ENCODE measurements at places on chromosomes 13 and 19.
A peak's percentile ranks its signal among the peaks of the same experiment; 100 is the strongest.

- no peak for DNase-seq
These were observed 21.7 kb upstream of the CACTIN start for GRCh38 chr19:3648037-3648905.

DNA sequence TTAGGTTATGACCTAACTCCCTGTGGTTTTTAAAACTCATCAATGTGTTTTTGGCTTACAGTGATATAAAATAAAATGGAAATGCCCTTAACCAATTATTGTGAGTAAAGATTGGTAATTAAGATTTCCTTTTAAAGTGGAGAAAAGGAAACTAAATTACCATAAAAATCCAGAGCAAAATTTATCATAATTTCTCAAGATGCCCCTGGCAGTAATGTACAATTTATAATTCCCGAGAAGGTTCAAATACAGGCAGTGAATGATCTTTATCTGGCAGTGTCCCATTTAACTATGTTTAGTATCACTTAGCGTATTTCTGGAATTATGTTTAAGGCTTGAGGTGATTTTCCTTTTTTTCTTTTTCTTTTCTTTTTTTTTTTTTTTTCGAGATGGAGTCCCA, 61.5 kb downstream of the ESD start:
- no peak for DNase-seq

DNA sequence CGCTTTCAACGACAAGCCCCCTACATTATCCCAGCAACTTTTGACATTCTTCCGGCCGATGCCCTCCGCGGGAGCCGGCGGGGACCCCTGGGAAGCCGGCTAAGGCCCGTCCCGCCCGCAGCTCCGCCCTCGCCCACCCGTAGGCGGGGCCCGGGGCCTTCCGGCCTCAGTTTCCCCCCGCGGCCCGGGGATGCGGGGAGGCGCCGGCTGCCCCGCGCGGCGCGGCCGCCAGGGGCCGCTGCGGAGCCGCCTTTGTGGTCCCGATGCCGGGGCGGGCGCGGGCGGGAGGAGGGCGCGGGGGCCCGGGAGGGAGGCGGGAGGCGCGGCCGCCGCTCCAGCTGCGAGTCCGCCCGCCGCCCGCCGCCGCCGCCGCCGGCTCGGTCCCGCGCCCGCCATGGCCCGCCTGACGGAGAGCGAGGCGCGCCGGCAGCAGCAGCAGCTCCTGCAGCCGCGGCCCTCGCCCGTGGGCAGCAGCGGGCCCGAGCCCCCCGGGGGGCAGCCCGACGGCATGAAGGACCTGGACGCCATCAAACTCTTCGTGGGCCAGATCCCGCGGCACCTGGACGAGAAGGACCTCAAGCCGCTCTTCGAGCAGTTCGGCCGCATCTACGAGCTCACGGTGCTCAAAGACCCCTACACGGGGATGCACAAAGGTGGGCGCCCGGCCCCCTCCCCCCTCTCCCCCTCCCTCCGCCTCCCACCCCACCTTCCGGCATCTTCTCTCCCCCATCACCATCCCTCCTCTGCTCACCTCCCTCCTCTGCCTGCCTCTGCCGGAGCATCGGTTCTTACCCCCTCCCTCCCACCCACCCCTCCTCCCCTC, at the start of gene CELF5:
Gene CELF5 (plus strand): TSS at position 316 of the 823 bp plus-strand sequence. CDS start 79 bp downstream, at position 395.
- DNase-seq: peak; percentile 26

DNA sequence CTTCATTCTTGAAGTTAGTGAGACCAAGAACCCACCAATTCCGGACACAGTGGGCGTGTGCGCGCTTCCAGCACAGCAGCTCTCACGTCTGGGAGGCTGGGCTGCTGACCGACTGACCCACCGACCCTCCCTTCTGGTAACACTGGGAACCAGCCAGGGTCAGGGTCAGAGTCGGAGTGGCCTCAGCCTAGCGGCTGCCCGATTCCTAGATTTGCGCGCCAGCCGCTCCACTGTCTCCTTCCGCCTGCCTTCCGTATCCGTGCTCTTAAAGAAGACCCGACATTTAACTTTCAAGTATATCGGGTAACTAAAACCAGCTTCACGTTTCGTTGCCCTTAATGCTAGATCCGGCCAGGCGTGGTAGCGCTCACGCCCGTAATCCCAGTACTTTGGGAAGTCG, 41.1 kb downstream of the SERP2 start:
- DNase-seq: no peak

GRCh38 chr19:5392486-5392885, 51.9 kb upstream of the PTPRS start:
- DNase-seq: no peak

- no peak for DNase-seq
These were observed 12.0 kb upstream of the ZNF274 start for GRCh38 chr19:58170860-58171259.

DNA sequence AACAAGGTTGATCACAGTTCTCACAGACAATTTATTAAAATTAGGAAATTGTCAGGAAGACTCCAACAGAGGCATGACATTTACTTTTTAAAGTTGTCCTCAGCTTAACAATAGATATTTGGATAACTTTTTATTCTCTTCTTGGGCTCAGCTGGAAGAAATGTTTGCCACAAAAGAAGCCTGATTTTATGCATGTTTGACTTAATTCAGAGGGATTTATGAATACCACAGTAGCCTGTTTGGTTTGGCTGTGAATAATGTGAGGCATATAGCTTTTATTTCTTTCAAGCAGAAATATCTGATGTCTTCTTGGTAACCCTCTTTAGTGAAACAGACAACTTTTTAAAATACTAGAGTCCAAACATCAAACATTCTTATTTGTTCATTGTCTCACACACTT, 1464.5 kb upstream of the SLC10A2 start:
- no peak for DNase-seq

GRCh38 chr19:17125062-17125727, 49.6 kb downstream of the MYO9B start:
- peak; percentile 18 for DNase-seq

DNA sequence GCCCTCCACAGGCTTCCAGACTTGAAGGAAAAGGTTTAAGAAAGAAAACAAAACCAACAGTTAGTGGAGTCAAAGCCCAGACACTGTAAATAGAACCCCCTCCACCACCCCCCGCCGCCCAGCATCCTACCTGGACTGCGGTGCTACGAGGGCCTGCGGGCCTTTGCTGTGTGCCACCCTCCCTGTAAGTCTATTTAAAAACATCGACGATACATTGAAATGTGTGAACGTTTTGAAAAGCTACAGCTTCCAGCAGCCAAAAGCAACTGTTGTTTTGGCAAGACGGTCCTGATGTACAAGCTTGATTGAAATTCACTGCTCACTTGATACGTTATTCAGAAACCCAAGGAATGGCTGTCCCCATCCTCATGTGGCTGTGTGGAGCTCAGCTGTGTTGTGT, 6.3 kb upstream of the GARIN5A start:
- DNase-seq: no peak

GRCh38 chr19:37936166-37936565, 29.2 kb downstream of the SIPA1L3 start:
- no peak for DNase-seq

- no peak for DNase-seq
These were observed 58.8 kb downstream of the ING1 start for GRCh38 chr13:110772091-110772984.

DNA sequence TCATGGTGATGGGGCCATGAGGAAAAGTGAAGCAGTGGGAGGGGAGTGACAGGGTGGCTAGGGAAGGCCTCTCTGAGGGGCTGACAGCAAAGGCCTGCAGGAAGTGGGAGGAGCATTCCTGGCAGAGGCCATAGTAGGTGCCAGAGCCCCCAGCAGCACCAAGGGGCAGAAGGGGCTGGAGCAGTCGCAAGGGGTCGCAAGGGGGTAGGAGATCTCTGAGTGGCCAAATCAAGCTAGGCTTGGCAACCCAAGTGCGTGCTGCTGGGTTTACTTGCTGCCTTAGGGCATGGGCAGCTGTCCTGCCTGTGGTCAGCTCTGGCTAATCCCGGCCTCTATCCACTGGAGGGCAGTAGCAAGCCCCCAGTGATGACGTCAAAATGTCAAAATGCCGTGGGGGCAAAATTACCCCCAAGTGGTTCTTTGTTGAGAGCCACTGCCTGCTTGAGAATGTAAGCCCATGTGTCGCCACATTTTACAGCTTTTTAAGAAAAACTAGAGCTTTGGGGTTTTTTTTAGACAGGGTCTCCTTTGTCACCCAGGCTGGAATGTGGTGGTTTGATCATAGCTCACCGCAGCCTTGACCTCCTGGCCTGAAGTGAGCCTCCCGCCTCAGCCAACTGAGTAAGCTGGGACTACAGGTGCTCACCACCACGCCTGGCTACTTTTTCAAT, 11.8 kb downstream of the CCDC97 start:
- no peak for DNase-seq

- DNase-seq: no peak
These were observed 621.0 kb downstream of the EFNB2 start for GRCh38 chr13:105914291-105915036.

GRCh38 chr19:19151418-19151817, 13.1 kb upstream of the TMEM161A start:
- no peak for DNase-seq

DNA sequence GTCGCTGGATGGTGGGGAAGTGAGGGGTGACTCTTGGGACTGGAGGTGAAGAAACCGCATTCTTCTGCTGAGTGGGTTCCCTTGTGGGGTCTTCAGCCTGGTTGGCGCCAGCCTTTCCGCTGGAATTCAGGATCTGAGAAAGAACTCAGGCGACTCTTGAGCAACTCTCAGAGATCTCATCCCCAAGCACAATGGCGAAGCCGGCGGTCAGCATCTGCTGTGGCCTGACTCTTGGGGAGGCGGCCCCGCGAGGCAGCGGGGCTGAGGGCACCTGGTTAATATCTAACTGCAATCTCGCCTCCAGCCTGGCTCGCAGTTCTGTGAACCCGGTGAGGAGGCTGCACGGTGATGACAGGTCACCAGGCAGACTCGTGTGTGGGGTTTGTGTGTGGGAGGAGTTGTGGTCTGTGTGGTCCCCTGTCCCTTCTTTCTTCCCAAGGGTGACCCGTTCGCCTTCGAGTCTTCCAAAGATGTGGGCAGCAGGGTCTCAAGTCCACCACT, 883 bp downstream of the ZNF441 start:
- DNase-seq: no peak

DNA sequence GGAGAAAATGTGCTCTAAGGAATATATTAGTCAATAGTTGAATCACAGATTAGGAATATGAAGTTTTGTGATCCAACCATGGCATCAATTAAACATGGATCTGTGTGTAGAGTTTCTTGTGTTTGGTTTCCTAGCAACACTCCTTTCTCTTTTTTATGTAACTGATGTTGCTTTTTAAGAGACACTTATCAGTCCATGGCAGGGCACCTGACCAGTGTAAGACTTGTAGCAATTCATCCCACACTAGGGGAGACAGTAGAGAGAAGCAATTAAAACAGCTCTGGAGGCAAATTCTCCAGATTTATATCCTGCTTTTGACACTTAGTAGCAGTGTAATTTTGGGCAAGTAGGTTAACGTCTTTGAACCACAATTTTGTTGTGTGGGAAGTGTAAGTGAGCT, 1229.0 kb downstream of the PCDH9 start:
- no peak for DNase-seq

DNA sequence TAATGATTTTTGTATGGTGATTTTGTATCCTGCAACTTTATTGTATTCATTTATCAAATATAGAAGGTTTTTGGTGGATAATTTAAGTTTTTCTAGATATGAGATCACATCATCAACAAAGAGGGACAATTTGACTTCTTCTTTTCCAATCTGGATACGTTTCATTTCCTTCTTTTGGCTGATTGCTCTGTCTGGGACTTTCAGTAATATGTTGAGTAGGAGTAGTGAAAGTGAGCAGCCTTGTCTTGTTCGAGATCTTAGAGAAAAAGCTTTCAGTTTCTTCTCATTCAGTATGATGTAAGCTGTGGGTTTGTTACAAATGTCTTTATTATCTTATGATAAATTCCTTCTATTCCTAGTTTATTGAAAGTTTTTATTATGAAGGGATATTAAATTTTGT, 352.0 kb upstream of the DACH1 start:
- no peak for DNase-seq

DNA sequence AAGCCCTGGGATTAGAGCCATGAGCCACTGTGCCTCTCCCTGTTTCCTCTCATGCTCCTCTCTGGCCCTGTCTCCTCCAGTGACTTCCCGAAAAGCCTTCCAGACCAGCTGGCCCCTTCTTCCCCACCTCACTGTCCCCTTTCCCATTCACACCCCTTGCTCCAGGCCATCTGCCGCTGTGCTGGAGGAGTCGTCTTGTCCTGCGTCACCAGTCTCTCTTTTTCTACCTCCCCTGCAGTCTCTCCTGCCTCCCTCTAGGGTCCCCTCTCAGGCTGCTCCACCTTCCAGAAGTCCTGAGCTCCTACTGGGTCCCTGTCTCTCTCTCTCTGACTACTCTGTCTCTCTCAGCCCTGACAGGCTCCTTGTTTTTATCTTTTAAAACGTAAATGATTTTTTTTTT, 5.3 kb upstream of the FFAR1 start:
- no peak for DNase-seq

GRCh38 chr19:16417660-16418596, 53.8 kb downstream of the EPS15L1 start:
- DNase-seq: peak; percentile 26

DNA sequence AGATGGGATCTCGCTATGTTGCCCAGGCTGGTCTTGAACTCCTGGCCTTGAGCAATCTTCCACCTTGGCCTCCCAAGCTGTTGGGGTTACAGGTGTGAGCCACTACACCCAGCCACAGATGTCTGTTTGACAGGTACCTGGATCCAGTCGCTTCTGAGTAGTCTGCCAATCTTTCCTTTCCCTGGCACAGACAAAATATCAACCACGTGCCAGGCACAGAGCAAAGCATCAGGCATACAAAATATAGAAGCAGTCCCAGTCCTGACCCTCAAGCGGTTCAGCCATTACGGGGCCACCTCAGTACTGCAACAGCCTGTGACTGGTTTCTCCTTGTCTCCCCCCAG, 3.8 kb downstream of the ELAVL1 start:
- no peak for DNase-seq

GRCh38 chr19:53130506-53130905, 2.2 kb downstream of the ZNF415 start:
- no peak for DNase-seq

DNA sequence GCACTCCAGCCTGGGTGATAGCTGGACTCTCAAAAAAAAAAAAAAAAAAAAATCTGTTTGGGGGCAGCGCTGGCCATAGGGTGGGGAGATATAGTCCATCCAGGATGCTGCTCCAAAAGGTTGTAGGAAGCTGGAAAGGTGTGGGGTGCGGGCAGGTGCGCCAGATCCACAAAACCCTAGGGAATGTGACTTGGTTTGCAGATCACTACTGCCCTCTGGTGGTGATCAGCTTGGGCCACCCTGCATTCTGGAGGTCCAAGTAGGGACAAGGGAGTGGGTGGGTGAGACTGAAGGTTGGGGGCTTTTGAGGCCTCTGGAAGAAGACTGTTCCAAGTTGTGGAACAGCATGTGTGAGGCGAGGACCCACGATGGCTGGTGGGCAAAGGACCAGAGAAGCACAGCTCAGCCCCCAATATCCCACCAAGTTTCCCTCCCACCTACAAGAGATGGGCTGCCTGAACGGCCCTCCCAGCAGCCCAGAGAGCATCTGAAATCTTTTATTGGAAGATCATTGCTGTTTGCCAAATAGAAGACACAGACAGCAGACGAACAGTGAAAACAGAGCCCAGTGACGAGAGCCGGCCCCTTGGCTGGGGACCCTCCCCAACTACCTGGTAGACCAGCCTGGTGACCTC, 10.4 kb upstream of the TYK2 start:
- DNase-seq: peak; percentile 34

DNA sequence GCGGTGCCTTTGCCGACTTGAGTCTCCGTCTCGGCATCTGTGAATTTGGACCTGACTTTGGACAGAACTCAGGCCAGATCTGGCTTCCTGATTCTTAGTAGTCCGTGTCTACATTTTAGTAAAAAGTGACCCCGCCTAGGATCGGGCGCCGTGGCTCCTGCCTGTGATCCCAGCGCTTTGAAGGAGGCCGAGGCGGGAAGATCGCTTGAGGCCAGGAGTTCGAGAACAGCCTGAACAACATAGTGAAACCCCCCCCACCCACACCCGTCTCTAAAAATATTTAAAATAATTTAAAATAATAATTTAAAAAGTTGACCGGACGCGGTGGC, 849 bp upstream of the TCF3 start:
- DNase-seq: no peak

Measured in stimulated activated CD8-positive, alpha-beta memory T cell treated with anti-CD3 and anti-CD28 coated beads, Interleukin-4, amount 100 ng/mL, for 4 hours (primary cell).